Thoracic aorta (tissue), 2 donors: ENCODE measurements at places on chromosomes 2 and 18.

- no peaks in the 10 kb centered on the region for H3K27me3 ChIP-seq
- no peaks in the 10 kb centered on the region for H3K36me3 ChIP-seq
- no peak for DNase-seq
- H3K4me1 ChIP-seq: peaks cover 16% of the 10 kb centered on the region
Measured at GRCh38 chr2:238706163-238706562, 141.7 kb upstream of the TWIST2 start.

- H3K4me1 ChIP-seq: no peaks in the 10 kb centered on the region
- no peak for DNase-seq
- H3K27me3 ChIP-seq: no peaks in the 10 kb centered on the region
- H3K36me3 ChIP-seq: no peaks in the 10 kb centered on the region
- H3K27ac ChIP-seq: no peak overlapping the region
Measured at GRCh38 chr2:177731384-177731783, 338.8 kb downstream of the AGPS start.

GRCh38 chr2:168954256-168954655, 53.2 kb downstream of the G6PC2 start:
- no peak for DNase-seq
- no peak overlapping the region for H3K27ac ChIP-seq
- H3K4me1 ChIP-seq: no peaks in the 10 kb centered on the region
- no peak overlapping the region for H3K4me3 ChIP-seq

DNA sequence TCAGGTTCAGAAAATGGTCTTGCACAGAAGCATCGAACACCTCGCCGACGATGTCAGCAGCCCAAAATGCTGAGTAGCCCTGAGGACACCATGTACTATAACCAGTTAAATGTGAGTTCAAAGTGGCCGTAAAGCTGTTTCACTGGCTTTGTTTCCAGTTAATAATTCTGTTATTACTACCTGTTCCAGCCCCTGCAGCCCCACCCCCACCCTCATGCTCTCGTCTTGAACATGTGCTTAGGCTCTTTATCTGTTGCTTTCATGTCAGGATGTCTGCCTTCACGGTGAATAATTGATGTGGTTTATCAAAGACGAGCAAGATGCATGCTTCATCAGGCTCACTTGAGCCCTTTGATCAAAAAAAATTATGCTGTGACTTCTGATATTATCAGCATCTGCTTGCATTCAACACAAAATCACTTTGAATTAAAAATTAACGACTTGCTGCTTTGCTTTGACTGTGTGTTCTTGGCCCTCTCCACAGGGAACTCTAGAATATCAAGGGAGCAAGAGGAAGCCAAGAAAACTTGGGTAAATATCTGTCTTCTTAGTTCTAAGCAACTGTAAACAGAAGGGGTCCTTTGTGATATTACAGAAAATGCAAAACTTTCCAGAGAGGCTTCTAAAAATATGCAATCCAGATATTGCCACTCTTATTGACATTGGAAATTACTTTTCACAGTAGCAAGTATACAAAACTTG, 63.4 kb upstream of the SP5 start:
- no peak overlapping the region for H3K4me3 ChIP-seq
- H3K27me3 ChIP-seq: no peaks in the 10 kb centered on the region
- DNase-seq: no peak
- H3K4me1 ChIP-seq: no peaks in the 10 kb centered on the region
- no peaks in the 10 kb centered on the region for H3K36me3 ChIP-seq

- H3K4me3 ChIP-seq: no peak overlapping the region
- H3K36me3 ChIP-seq: no peaks in the 10 kb centered on the region
- no peak overlapping the region for H3K27ac ChIP-seq
- no peaks in the 10 kb centered on the region for H3K4me1 ChIP-seq
- DNase-seq: no peak
Measured at GRCh38 chr2:9905413-9905812, 46.1 kb upstream of the GRHL1 start.

GRCh38 chr2:132562245-132562644, 107.8 kb downstream of the LYPD1 start:
- H3K27me3 ChIP-seq: no peaks in the 10 kb centered on the region
- H3K27ac ChIP-seq: no peak overlapping the region
- no peak for DNase-seq
- H3K4me1 ChIP-seq: no peaks in the 10 kb centered on the region

DNA sequence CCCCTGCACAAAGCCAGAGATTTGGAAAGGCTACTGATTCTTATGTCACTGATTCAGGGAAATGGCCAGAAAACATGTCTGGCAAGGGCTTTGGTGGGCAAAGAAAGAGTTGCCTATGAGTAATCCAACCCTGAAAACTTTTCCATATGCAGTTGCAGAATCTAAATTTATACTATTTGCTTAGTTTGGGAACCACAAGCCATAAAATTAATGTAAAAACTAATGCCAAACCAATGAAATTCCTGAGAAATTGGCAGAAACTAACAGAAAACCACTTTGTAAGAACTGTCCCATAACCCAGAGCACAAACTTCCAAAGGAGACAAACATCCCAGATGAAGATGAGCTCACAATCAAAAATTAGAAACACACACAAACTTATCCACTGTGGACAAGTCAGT, 48.8 kb downstream of the TCF4 start:
- H3K36me3 ChIP-seq: no peaks in the 10 kb centered on the region
- H3K4me3 ChIP-seq: no peak overlapping the region
- H3K27ac ChIP-seq: no peak overlapping the region
- H3K27me3 ChIP-seq: no peaks in the 10 kb centered on the region
- no peak for DNase-seq
- H3K4me1 ChIP-seq: no peaks in the 10 kb centered on the region

GRCh38 chr18:4454537-4455112, 482 bp downstream of the DLGAP1 start:
- DNase-seq: no peak
- no peak overlapping the region for H3K27ac ChIP-seq
- no peaks in the 10 kb centered on the region for H3K4me1 ChIP-seq
- no peaks in the 10 kb centered on the region for H3K27me3 ChIP-seq
- no peaks in the 10 kb centered on the region for H3K36me3 ChIP-seq

DNA sequence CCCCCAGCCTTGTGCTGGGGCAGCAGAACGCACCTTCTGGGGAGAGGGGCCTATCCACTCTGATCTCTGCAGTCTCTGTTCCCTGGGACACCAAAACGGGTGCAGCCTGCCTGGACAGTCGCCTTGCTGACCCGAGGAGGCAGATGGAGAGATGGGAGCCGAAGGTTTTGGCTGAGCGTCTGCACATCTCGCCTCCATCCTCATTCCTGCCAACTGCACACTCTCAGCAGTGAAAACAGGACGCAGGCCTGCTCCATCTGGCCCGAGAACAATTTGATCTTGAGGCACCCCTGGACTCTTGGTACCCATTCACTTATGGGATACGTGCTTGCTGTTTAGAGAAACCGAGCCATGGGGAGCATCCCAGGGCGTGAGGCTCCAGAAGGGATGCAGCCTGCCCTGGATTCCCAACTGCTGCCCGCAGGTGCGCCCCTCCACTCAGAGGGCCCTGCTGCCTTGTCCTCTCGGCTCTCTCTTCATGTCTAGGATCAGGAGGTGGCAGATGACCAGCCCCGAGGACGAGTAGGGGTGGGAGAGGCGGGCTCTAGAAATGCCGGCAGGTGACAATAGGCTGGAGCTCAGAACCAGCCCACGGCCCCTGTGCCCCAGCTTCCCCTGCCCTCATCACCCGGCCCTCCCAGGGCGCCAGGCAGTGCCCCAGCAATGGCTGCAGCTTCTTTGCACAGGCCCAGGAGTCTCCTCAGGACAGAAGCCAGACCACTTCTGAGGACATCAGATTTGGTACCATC, 9.1 kb upstream of the SEMA4C start:
- H3K4me3 ChIP-seq: no peak overlapping the region
- H3K27me3 ChIP-seq: no peaks in the 10 kb centered on the region

GRCh38 chr2:207338610-207339009, 172.9 kb upstream of the KLF7 start:
- H3K4me1 ChIP-seq: peaks cover 12% of the 10 kb centered on the region
- no peak overlapping the region for H3K4me3 ChIP-seq
- no peaks in the 10 kb centered on the region for H3K36me3 ChIP-seq
- DNase-seq: no peak
- no peaks in the 10 kb centered on the region for H3K27me3 ChIP-seq

DNA sequence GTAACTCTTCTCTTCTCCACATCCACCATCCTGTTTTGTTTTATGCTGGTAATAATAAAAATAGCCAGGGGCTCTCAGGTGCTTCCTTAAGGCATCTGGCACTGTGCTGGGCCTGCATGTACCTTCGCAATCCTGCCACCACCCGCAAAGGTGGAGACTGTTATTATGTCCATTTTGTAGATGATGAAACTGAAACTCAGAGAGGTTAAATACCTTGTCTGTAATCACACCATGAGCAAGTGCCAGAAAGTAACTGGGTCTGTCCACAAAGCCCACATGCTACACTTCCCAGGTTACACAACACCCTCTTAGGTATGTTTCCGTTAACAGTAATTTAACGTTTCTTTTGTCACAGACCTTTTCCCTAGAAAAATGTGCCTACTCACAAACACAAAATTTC, 27.0 kb downstream of the NRP2 start:
- H3K27ac ChIP-seq: no peak overlapping the region
- H3K4me1 ChIP-seq: peaks cover 43% of the 10 kb centered on the region
- H3K4me3 ChIP-seq: no peak overlapping the region
- DNase-seq: no peak
- H3K27me3 ChIP-seq: no peaks in the 10 kb centered on the region
- H3K36me3 ChIP-seq: no peaks in the 10 kb centered on the region

DNA sequence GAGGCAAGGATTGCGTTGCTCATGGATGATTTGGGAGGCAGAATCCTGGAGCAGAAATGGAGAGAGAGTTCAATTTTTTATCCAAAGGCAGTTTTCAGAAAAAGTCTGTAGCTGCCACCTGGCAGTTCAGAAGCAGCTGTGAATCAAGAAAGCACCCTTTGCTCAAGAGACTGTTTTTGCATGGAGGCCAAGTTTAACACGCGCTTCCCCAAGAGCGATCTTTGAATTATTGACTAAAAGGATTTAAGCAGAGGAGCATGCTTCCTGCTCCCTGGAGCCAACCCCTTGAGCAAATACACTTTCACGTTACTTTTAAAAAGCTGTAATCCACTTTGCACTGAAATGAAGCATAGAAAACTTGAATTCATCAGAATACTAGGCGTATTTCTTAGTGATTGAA, 252.4 kb downstream of the RNF144A start:
- no peak overlapping the region for H3K4me3 ChIP-seq
- no peak overlapping the region for H3K27ac ChIP-seq
- H3K27me3 ChIP-seq: no peaks in the 10 kb centered on the region
- no peak for DNase-seq

GRCh38 chr2:157933160-157933920, 57.2 kb upstream of the ACVR1 start:
- no peak overlapping the region for H3K27ac ChIP-seq
- no peaks in the 10 kb centered on the region for H3K4me1 ChIP-seq
- no peaks in the 10 kb centered on the region for H3K36me3 ChIP-seq
- no peak for DNase-seq
- H3K27me3 ChIP-seq: no peaks in the 10 kb centered on the region

DNA sequence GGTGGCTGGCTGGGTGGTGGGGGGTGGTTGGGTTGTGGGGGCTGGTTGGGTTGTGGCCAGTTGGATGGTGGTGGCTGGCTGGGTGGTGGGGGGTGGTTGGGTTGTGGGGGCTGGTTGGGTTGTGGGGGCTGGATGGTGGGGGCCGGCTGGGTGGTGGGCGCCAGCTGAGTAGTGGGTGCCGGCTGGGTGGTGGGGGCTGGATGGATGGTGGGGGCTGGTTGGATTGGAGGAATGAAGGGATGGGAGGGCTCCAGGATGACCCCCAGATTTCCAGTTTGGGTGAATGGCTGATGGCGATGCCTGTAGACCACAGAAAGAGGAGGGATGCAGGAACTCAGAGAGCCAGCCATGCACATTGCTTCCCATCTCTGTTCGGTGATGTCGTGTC, 26.8 kb upstream of the GPR17 start:
- no peaks in the 10 kb centered on the region for H3K27me3 ChIP-seq
- no peaks in the 10 kb centered on the region for H3K4me1 ChIP-seq
- no peak for DNase-seq
- no peak overlapping the region for H3K4me3 ChIP-seq

- H3K27me3 ChIP-seq: no peaks in the 10 kb centered on the region
- H3K36me3 ChIP-seq: no peaks in the 10 kb centered on the region
- DNase-seq: no peak
- no peak overlapping the region for H3K4me3 ChIP-seq
- H3K27ac ChIP-seq: no peak overlapping the region
Measured at GRCh38 chr2:204157684-204158083, 221.1 kb downstream of the ICOS start.

DNA sequence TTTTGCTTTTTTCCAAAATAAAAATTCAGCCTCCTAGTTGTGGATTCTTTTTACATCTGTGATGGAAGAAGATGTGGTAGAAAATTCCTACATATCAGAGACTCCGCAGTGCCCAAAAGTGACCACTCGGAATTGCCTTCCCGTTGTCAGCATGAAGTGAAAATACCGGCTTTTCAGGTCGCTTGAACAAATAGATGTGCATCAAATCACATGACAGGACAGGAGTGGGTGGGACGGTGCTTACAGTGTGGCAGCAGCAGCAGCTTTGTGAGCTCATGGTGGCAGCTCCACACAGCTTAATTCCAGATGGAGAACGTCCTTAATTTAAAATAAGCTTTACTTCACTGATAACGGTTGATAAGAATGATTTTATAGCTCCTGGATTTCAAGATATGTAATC, 20.3 kb downstream of the SALL3 start:
- H3K27ac ChIP-seq: no peak overlapping the region
- no peaks in the 10 kb centered on the region for H3K27me3 ChIP-seq
- no peak for DNase-seq
- H3K36me3 ChIP-seq: no peaks in the 10 kb centered on the region
- H3K4me1 ChIP-seq: no peaks in the 10 kb centered on the region

- no peak for DNase-seq
- H3K36me3 ChIP-seq: no peaks in the 10 kb centered on the region
- no peaks in the 10 kb centered on the region for H3K4me1 ChIP-seq
- no peak overlapping the region for H3K27ac ChIP-seq
Measured at GRCh38 chr2:88813612-88814011, 122.1 kb downstream of the RPIA start.

DNA sequence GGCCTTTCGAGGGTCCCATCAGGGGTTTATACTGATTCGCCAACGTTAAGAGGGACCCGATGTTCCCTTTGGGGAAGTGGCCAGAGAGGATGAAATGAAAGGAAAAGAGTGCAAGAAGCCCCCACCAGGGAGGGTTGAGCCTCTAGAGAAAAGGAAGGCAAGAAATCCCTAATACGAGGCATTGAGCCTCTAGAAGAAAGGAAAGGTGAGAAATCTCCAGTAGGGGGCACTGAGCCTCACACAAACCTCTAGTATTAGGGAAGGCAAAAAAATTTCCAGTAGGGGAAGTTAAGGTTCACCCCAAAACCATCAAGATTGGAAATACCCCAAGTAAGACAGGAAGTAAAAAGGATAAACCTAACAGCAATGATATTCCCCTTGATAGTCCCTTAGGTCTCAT, 9.8 kb upstream of the SAP130 start:
- DNase-seq: no peak
- no peak overlapping the region for H3K4me3 ChIP-seq
- H3K27ac ChIP-seq: no peak overlapping the region
- H3K27me3 ChIP-seq: no peaks in the 10 kb centered on the region
- no peaks in the 10 kb centered on the region for H3K4me1 ChIP-seq
